ENCODE measurements at places on chromosomes 3 and 15. TPM values are rescaled to one million over a fixed set of nuclear protein-coding genes. Genes with fewer than 3 reads are reported as not detected.

The DOCK3 gene
- 2.7 TPM for total RNA-seq

The LOXL1 gene
- total RNA-seq, result 3.3 TPM

The ACKR2 gene
- 0.44 TPM for total RNA-seq

The ITGB5 gene
- 1.5 TPM for total RNA-seq

The CLDN16 gene
- total RNA-seq, result not detected

The CAV3 gene
- not detected for total RNA-seq

The ACTRT3 gene
- total RNA-seq, result 1.0 TPM

The HRH1 gene
- 2.9 TPM for total RNA-seq

The SPESP1 gene
- total RNA-seq, result 1.5 TPM

DNA sequence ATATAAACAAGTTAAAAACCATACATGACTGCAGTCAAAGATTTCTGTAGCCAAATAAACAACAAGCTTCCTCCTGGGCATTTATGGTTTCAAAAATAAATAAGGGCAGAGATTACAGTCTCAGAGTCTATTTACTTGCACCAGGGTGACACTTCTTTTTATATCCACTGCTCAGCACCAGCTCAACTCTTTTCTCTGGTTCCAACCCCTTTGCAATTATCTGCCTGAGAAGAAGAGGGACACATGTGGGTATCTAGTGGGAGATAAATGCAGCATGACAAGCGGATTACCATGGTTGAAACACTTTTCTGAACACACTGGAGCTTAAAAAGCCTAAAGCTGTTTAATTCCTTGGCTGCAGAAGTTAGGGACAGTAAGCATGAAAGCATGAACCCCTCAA, 311.5 kb downstream of the CNTN3 start:
- H3K36me3 ChIP-seq, result no peaks in the 10 kb centered on the region
- no peaks in the 10 kb centered on the region for H3K27me3 ChIP-seq
- no peak overlapping the region for H3K4me3 ChIP-seq
- H3K4me1 ChIP-seq, result no peaks in the 10 kb centered on the region
- H3K27ac ChIP-seq, result no peak overlapping the region
- DNase-seq, result no peak

DNA sequence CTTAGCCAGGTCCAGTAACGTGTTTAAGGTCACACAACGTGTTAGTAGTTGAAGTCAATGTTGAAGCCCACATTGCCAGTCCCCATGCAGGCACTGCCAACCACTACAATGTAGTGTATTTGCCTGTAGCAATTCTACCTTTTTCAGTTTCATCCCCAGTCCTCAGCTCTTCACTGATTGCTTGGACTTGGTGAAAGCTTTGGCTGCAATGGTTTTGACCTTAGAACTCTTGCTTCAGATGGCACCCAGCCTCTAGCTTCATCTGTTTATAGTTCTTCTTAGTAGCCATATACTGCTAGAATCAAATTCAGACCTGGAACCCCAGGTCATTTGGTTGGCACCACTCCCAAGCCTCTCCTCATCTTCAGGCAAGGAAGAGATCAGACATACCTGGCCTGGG, 345.4 kb upstream of the SEMA6D start:
- no peaks in the 10 kb centered on the region for H3K4me1 ChIP-seq
- no peak overlapping the region for H3K27ac ChIP-seq
- H3K4me3 ChIP-seq, result no peak overlapping the region
- no peaks in the 10 kb centered on the region for H3K36me3 ChIP-seq
- H3K27me3 ChIP-seq, result no peaks in the 10 kb centered on the region

- H3K36me3 ChIP-seq, result no peaks in the 10 kb centered on the region
- no peak overlapping the region for H3K27ac ChIP-seq
- H3K4me3 ChIP-seq, result no peak overlapping the region
- peaks cover 2% of the 10 kb centered on the region for H3K27me3 ChIP-seq
These were observed 73.0 kb downstream of the SCN11A start for GRCh38 chr3:38978729-38979128.

GRCh38 chr15:70533931-70534742, 229.2 kb downstream of the UACA start:
- no peak for DNase-seq
- H3K27me3 ChIP-seq, result no peaks in the 10 kb centered on the region
- H3K27ac ChIP-seq, result peak overlapping the region; percentile 85
- peaks cover 60% of the 10 kb centered on the region for H3K4me1 ChIP-seq

DNA sequence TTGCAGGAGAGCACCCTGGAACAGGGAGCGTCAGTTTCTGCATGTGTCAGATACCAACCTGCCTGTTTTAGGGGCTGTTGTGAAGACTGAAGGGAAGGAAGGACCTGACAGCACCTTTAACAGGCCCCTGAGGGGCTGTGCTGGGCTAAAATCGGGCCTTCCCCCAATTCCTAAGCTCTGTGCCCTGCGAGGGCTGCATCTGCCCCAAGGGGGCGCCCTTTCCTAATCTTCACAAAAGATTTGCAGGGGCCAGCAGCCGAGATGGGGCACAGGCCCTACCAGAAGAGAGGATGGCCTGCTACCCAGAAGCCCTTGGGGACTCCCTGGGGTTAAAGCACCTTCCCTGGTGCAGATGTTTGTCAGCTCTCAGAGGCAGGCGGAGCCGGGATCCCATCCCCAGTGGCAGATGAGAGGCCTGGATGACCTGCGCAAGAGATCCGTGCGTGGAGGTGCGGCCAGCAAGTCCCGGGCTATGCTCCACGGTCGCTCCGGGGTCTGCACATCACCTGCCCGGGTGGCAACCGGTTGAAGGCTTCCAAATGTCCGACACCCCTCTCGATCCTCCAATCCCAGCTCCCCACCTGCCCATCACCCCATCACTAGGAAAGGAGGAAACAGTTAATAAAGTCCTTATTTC, 53.6 kb downstream of the RHCG start:
- no peaks in the 10 kb centered on the region for H3K36me3 ChIP-seq
- DNase-seq, result peak; percentile 68
- no peaks in the 10 kb centered on the region for H3K4me1 ChIP-seq
- no peak overlapping the region for H3K4me3 ChIP-seq
- no peak overlapping the region for H3K27ac ChIP-seq

- H3K27ac ChIP-seq, result no peak overlapping the region
- no peak for DNase-seq
- no peaks in the 10 kb centered on the region for H3K27me3 ChIP-seq
- no peaks in the 10 kb centered on the region for H3K4me1 ChIP-seq
- H3K4me3 ChIP-seq, result no peak overlapping the region
These were observed 80.5 kb downstream of the CDIN1 start for GRCh38 chr15:36659917-36660316.

- no peak overlapping the region for H3K27ac ChIP-seq
- no peaks in the 10 kb centered on the region for H3K27me3 ChIP-seq
- H3K4me3 ChIP-seq, result no peak overlapping the region
- DNase-seq, result no peak
These were observed 248.1 kb upstream of the STAC start for GRCh38 chr3:36132214-36132613.

DNA sequence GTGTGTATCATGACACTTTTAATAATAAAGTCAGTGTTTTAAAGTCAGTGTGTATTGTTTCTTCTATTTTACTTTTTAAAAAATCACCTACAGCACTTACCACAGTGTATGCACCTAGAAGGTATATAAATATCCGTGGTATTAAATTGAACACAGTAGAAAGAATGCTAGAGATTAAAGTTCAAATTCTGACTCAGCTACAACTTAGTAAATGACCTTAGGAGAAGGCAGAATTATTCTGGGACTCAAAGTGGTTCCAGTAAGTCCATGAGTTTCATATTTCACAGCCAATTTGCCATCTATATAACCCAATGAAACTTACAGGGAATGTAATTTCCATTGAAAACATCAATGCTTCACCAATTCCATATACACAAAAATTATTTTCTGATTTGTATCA, 52.7 kb upstream of the MAP4 start:
- H3K27ac ChIP-seq, result no peak overlapping the region
- H3K36me3 ChIP-seq, result peaks cover 4% of the 10 kb centered on the region
- H3K4me1 ChIP-seq, result peaks cover 22% of the 10 kb centered on the region
